Stimulated activated CD8-positive, alpha-beta memory T cell treated with anti-CD3 and anti-CD28 coated beads, Interleukin-4, amount 100 ng/mL, for 24 hours (primary cell): ENCODE measurements at places on chromosomes 12 and 14.
A peak's percentile ranks its signal among the peaks of the same experiment; 100 is the strongest.

DNA sequence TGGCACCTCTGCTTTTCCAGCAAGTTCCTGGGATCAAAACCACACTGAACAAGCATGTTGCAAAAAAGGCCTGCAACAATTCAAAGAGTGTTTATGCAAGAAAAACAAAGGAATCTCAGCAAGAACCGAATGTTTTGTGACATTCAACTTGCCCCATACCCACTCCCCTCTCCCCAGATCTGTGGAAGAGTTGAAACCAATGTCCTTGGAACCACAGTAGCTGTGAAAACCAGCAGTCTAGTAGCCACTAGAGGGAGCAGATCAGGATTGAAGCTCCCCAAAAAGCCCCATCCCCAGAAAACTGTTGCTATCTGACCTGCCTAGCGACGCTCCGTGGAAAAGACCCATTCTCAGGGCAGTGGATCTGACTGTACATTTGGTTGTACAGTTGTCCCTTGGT is 27.1 kb downstream of the PRKAB1 start:
- no peak for DNase-seq

- DNase-seq: no peak
These were observed 38.4 kb downstream of the FRS2 start for GRCh38 chr12:69508621-69509020.

- no peak for DNase-seq
These were observed 620 bp upstream of the NID2 start for GRCh38 chr14:52069307-52070050.

- no peak for DNase-seq
These were observed 81.9 kb downstream of the PELI2 start for GRCh38 chr14:56199982-56200577.

DNA sequence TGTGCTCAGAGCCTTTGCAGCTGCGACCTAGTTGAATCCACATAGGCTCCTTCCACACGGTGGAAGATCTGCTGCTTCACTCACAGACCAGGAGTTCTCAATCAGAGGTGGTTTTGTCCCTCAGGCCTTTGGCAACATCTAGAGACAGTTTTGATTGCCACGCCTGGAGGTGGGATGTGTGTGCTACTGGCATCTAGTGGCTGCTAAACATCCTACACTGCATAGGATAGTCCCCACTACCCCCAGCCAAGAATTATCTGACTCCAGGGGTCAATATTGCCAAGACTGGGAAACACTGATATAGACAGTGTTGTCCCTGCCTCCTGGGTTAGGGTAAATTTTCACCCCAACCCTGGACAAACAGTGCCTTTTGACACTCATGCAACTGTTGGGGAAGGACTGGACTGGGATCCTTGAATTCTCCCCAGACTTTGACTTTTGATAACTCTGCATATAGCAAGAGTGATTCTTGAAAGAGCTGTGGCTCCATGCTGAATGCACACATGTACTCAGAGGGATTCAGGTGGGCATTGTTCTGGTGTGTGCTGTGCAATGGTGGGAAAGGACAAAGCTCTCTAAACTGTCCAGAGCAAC is 39.8 kb downstream of the BAZ2A start:
- DNase-seq: no peak

GRCh38 chr14:62308316-62308715 is 546.1 kb downstream of the SNAPC1 start:
- DNase-seq: no peak

DNA sequence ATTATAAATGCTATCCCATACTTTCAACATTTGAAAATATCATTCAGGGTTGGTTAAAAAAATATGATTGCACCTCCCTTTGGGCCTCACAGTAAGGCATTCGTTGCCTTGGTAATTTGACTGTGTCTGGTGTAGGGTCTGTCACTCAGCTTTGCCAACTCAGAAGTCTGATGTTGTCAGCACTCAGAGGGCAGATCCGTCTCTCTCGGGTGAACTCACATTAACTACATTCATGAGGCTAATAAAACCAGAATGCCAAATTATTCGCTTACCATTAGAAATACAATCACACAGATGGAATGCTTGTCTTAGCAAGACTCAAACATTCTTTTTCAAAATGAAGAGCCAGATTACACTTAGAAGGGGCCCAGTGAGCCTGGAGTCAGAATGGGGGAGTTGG is 53.0 kb downstream of the NPAS3 start:
- no peak for DNase-seq

- no peak for DNase-seq
These were observed at the start of gene IL26 for GRCh38 chr12:68225576-68226476. Gene IL26, minus strand, starts transcription at chr12:68225810. Its CDS starts 54 bp downstream, at chr12:68225756.

DNA sequence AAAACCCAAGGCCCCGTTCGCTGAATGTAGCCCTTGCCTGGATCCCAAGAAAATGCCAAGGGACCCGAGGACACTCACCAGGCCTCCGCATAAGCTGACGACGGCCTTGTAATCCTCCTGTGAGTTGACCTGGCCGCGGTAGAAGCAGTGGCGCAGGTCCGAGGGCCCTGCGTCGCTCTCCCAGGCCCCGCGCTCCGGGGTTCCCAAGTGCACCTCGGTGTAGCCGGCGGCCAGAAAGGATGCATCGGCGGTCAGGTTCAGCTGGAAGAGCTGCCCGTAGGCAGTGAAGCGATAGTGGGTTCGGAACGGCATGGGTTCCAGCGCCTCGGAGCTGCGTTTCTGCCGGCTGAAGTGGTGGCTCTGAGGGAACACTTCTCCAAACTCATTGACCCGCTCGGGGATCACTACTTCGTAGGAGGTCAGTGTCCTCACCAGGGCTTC is 1.2 kb downstream of the ADAMTS20 start:
- no peak for DNase-seq

GRCh38 chr14:51073731-51074130 is 21.2 kb downstream of the TRIM9 start:
- DNase-seq: no peak

- DNase-seq: no peak
These were observed 173.9 kb downstream of the CACNA1C start for GRCh38 chr12:2226641-2227040.

DNA sequence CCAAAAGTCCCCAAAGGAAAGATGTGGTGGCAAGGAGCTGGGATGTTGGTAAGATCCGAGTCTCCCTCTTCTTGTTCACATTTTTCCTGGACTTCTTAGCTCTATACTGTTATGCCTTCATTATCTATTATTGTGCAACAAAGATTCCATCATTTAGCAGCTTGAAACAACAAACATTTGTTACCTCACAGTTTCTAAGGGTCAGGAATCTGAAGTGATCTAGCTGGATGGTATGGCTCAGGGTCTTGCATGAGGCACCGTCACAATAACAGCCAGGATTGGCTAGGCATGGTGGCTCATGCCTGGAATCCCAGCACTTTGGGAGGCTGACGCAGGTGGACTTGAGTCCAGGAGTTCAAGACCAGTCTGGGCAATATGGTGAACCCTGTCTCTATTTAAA is 51.1 kb upstream of the KRAS start:
- no peak for DNase-seq

- no peak for DNase-seq
These were observed 45.2 kb upstream of the ISM2 start for GRCh38 chr14:77543637-77544334.

GRCh38 chr12:113232840-113233585 is 11.7 kb downstream of the TPCN1 start:
- peak; percentile 42 for DNase-seq
